ENCODE measurements at places on chromosomes 7 and 10. TPM values are rescaled to one million over a fixed set of nuclear protein-coding genes. Genes with fewer than 3 reads are reported as not detected.

DNA sequence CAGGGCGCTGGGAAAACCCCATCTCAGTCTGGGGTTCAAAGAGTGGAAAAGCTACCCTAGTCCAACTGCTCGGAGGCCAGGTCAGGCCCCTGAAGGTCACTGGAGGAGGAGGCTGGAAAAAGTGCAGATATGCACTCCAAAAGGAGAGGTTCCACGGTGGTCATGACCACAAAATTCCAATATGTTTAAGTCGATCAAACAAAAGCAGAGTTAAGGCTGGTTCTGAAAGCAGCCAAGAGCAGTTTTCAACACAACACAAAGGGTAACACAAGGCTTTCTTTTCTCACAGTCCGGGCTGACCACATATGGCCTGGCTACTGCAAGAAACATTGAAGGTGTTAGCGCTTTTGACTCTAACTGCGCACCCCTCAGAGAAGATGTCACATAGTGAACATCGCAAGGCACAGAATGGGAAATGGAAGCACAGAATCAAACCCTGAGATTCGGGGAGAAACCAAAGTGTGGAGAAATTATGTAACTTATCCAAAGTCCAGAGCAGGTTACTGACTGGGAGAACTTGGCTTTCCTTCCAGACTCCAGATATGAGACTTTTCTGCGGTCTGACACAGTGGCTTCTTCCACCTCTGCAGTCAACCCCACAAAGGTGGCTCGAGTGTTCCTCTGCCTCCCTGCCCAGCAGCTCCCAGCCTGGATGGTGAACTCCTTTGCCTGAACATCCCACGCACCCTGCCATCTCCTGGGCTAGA is 1.3 kb upstream of the GRB10 start:
- DNase-seq, result no peak

GRCh38 chr7:43850348-43851116 is 18.8 kb downstream of the MRPS24 start:
- no peak for DNase-seq

Gene ATP6V0A4
- total RNA-seq, result not detected

Gene OR2A42
- total RNA-seq, result 4.1 TPM

GRCh38 chr7:80916770-80917741 is 1.8 kb downstream of the SEMA3C start:
- DNase-seq, result no peak

Gene HOXA10
- 114 TPM for total RNA-seq

- no peak for DNase-seq
Observed at GRCh38 chr10:79189853-79190435, 121.2 kb downstream of the ZMIZ1 start.

DNA sequence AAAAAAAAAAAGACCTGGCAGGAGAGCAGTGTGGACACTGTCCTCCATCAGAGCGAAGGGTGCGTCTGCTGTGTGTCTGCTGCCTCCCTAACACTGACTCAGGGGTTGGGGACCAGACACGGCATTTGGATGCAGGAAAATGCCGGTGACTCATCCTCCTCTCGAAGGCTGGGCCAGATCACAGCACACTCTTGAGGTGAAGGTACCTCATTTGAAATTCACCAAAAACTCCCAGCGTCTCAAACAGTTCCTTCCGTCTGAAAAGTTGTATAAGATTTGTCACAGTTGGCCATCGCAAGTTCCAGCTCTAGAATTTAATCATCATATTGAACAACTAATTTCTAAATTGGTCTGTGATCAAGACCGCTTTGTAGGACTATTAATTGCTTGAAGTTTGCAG is 118.1 kb upstream of the LYZL2 start:
- DNase-seq, result no peak
